Activated CD8-positive, alpha-beta memory T cell treated with anti-CD3 and anti-CD28 coated beads for 4 hours (primary cell): ENCODE measurements at places on chromosomes 1 and 21.

- DNase-seq, result no peak
Measured at GRCh38 chr1:112537456-112537855, 28.7 kb downstream of the WNT2B start.

DNA sequence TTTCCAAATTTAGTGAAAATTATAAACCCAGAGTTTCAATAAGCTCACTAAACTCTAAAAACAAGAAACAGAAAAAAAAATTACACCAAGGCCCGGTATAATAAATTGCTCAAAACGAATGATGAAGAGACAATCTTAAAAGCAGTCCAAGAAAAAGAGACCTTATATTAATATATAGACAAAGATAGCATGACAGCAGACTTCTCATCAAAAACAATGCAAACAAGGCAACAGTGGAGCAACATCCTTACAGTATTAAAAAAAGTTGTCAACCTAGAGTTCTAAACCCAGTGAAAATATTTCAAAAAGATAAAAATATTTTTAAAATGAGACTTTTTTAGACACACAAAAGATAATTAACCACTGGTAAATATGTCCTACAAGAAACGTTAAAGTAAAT is 46.7 kb downstream of the KIFAP3 start:
- DNase-seq, result no peak

GRCh38 chr1:111921948-111922347 is 67.5 kb downstream of the KCND3 start:
- DNase-seq, result no peak

- DNase-seq, result no peak
Measured at GRCh38 chr1:158371188-158371953, 17.7 kb downstream of the CD1E start.

DNA sequence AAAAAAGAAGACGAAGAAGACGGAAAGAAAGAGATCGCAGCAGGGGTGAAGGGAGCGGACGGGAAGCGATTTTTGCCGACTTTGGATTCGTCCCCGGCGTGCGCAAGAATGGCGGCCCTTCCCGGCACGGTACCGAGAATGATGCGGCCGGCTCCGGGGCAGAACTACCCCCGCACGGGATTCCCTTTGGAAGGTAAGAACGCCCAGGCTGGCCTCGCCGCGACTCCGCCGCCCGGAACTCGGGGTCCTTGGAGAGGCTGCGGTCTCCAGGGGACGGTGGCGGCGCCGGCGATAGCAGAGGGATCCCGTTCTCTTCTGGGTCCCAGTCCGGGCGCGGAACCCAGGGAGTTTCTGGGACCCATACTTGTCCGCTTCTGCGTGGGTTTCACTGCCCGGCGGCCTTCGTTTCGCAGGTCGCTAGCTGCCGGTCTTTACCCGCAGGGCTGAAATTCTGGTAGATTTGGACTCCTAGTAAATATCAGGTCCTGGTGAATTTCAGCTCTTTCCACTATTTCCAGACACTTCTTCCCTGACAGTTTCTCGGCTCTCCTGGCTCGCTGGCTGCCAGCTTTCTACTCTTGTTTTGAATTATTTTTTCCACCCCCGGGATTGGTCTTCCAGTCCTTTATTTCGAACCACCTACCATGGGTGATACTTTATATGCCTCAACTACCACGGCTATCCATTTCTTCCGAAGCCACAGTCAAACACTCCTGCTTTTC is 1.0 kb downstream of the PAX7 start:
- no peak for DNase-seq

DNA sequence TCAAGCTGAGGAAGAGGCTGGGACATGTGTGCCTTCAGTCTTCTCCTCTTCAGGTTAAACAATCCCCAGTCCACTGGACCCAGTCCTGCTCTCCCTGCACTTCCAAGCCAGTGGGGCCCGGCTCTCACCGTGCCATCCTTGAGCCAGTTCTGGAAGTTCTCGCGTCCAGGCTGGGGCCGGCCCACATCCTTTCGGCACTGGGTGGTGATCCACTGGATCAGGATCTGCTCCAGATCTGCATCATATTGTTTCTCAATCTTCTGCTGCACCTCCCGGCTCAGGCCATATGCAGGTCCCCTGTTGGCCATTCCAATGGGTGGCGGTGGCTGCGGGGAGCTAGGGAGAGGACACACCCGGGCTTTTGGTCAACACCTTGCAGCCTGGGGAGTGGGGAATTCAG is 5.1 kb downstream of the TAGLN2 start:
- DNase-seq, result no peak

DNA sequence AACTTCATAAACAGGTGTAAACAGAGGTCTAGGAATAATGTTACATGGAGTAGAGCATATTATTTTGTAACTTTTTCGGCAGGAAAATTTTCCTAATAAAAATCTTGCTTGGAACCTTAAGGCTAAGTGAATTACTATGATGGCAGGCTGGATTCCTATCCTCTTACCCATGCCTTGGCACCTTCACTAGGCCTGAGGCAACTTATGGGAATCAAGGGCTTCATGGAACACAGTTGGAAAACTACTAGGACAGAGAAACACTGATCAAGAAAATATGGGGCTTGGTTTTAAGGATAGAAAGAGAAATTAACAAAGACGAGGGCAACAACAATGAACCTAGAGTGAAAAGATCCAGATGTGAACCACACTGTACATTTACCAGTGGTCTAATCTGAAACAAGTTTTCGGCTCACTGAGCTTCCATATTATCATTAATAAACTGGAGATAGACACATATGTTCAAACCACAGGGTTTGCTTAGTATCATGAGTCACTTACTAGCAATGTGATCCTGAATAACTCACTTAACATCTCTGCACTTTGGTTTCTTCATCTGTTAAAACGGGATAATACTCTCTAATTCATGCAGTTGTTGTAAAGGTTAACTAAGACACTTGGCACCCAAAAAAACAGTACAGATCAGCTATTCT is 68.5 kb downstream of the GPATCH2 start:
- DNase-seq, result no peak

DNA sequence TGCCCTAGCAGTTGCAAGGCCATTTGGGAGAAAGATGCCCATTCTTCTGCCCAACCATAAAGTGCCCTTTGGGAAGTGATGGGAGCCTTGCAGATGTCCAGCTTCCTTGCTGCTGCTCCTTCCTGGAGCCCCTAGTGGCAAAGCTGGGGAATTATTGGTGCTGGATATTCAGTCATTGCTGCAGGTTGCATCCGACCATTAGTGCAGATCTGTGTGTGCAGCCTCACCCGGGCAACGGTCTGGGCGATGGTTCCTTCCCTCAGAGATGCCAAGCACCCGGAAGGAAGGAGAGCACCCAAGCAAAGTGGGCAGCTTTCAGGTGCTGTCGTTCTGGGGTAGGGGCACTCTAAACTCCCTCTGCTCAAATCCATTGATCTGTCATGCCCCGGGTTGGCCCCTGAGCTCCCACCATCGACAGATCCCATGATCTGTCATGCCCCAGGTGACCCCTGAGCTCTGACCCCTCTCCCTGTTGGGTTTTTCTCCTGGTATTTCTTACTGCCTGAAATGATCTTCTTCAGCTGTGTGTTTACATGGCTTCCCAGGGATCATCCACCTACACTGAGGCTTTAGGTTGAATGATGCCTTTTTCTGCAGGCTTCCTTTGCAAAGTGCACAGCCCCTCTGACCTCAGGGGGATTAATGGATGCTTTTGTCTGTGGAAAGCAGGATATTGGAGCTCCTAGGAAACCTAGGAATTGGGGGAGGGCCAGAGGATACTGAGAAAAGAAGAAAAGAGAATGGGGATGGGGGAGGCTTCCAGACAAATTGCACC is 467.5 kb downstream of the PTPRU start:
- no peak for DNase-seq
